ENCODE measurements at places on chromosomes 5 and 9. TPM values are rescaled to one million over a fixed set of nuclear protein-coding genes. Genes with fewer than 3 reads are reported as not detected.

The GRXCR2 gene
- not detected for total RNA-seq

- no peak overlapping the region for H3K4me3 ChIP-seq
- no peak overlapping the region for H3K27ac ChIP-seq
- H3K27me3 ChIP-seq: no peaks in the 10 kb centered on the region
- no peaks in the 10 kb centered on the region for H3K4me1 ChIP-seq
- no peaks in the 10 kb centered on the region for H3K36me3 ChIP-seq
These were observed 33.6 kb upstream of the GLIPR2 start for GRCh38 chr9:36102742-36103495.

DNA sequence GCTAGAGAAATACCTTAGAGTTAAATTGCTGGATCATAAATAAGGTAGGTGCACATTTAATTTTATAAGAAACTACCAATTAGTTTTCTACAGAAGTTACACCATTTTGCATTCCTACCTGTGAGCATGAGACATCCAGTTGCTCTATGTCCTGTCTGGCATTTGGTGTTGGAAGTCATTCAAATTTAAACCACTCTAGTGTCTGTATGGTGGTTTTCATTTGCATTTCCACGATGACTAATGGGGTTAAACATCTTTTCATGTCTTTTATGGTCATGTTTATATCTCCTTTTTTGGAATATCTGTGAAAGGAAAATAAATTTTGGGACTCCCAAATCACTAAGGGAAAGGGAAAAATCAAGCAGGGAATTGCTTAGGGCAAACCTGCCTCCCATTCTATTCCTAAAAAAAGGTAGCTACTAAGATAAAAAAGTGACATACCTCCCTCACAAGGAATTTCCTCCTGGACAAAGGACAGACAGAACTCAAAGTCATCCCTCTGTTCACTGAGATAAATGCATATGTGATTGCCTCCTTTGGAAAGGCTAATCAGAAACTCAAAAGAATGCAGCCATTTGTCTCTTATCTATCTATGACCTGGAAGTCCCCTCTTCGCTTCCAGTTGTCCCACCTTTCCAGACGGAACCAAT lies 31.6 kb upstream of the ADCY2 start:
- no peak overlapping the region for H3K4me3 ChIP-seq
- no peaks in the 10 kb centered on the region for H3K36me3 ChIP-seq
- H3K4me1 ChIP-seq: no peaks in the 10 kb centered on the region
- no peak for DNase-seq

The SMIM27 gene
- total RNA-seq: 3.2 TPM

DNA sequence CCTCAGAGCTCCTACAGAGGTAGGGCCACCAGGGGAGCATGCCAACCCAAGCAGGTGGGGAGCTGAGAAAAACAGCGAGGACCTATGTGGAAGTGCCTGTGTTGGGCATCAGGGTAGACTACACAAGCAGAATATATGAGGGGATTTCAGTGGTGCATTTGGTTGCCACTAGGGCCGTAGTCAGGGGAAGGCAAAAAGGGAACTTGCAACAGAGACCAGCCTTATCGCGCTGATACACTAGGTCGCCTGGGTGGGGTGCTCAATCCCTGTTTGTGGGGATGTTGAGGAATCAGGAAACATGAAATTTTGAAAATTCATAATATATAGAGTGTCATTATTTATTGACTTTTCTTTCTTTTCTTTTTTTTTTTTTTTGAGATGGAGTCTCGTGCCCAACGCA lies 370.9 kb upstream of the PRR16 start:
- no peak overlapping the region for H3K27ac ChIP-seq
- no peaks in the 10 kb centered on the region for H3K36me3 ChIP-seq
- no peaks in the 10 kb centered on the region for H3K27me3 ChIP-seq

GRCh38 chr5:163567811-163568210 lies 62.4 kb downstream of the MAT2B start:
- no peaks in the 10 kb centered on the region for H3K27me3 ChIP-seq
- DNase-seq: no peak
- no peak overlapping the region for H3K27ac ChIP-seq
- H3K4me1 ChIP-seq: peaks cover 7% of the 10 kb centered on the region
- no peaks in the 10 kb centered on the region for H3K36me3 ChIP-seq
- no peak overlapping the region for H3K4me3 ChIP-seq

- H3K27ac ChIP-seq: no peak overlapping the region
- no peaks in the 10 kb centered on the region for H3K27me3 ChIP-seq
- no peaks in the 10 kb centered on the region for H3K36me3 ChIP-seq
- DNase-seq: no peak
- H3K4me3 ChIP-seq: no peak overlapping the region
These were observed 72.6 kb downstream of the FGF1 start for GRCh38 chr5:142613271-142613671.

GRCh38 chr5:161373345-161373707 lies 173.2 kb downstream of the GABRB2 start:
- no peaks in the 10 kb centered on the region for H3K4me1 ChIP-seq
- DNase-seq: no peak
- H3K27me3 ChIP-seq: no peaks in the 10 kb centered on the region
- no peak overlapping the region for H3K4me3 ChIP-seq

DNA sequence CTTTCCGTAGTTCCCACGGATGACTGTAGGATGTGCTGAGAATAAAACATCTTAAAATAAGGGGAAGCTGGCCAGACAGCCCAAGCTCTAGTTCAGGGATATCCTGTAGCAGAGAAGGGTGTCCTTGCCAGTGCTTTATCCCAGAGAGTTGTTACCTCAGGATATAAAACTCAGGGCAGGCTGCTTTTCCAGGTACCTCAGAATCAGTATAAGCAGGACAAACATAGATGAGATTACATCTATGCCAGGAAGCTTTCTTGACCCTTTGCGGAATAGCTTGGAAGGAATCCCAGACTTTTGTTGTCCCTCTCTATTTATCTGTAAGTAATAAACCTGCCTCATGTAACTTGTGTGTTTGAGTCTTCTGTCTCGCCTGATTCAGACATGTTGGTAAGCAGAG lies 565.7 kb downstream of the PRDM9 start:
- no peak for DNase-seq
- no peaks in the 10 kb centered on the region for H3K36me3 ChIP-seq
- H3K27ac ChIP-seq: no peak overlapping the region

- H3K27ac ChIP-seq: no peak overlapping the region
- H3K36me3 ChIP-seq: no peaks in the 10 kb centered on the region
These were observed 12.5 kb downstream of the COMMD10 start for GRCh38 chr5:116097301-116097700.

All from Peyer's patch (tissue), 4 donors.